Mononuclear cell (primary cell): ENCODE measurements at places on chromosomes 2 and 18. TPM values are rescaled to one million over a fixed set of nuclear protein-coding genes. Genes with fewer than 3 reads are reported as not detected.

Gene REG1B
- total RNA-seq: not detected

Gene PRKAG3
- not detected for total RNA-seq

Gene CFAP53
- total RNA-seq: not detected

Gene ANKRD30BL
- total RNA-seq: not detected

Gene PFN4
- not detected for total RNA-seq
